PC-3 (cell line): ENCODE measurements at places on chromosomes 7 and 10. TPM values are rescaled to one million over a fixed set of nuclear protein-coding genes. Genes with fewer than 3 reads are reported as not detected.
A peak's percentile ranks its signal among the peaks of the same experiment; 100 is the strongest.

DNA sequence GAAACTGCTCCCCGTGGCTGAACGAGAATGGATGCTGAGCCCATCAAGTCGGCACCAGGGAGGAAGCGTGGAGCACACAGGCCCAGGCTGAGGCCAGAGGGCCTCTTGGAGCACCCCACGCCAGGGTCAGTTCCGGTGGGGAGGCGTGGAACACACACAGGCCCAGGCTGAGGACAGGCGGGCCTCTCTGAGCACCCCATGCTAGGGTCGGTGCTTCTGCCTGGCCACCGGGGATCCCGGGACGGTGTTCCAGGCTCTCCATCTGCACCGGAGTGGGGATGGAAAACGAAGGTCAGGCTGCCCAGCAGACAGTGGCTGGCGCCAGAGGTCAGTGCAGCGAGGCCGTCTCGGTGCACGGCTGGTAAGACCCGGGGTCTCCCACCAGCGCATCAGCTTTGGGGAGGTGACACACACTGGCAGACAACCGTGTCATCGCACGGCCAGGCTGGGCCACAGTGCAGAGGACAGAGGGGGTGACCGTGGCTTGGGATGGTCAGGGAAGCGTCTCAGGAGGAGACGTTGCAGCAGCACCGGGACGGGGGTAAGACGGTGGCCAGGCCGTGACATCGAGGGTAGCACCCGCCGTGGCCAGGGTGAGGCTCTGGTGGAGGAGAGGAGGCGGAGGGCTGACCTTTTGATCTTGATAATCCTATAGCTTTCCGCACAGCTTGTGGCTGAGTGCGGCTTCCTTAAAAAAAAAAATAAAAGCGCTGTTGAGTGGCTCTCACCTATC, 203.9 kb downstream of the ELFN1 start:
- H3K27me3 ChIP-seq = no peaks in the 10 kb centered on the region
- H3K27ac ChIP-seq = no peak overlapping the region
- H3K36me3 ChIP-seq = no peaks in the 10 kb centered on the region; the same call in 1 of the 2 replicates
- no peak for DNase-seq

- no peak overlapping the region for H3K4me3 ChIP-seq
- H3K4me1 ChIP-seq = peaks cover 16% of the 10 kb centered on the region
- peak overlapping the region; percentile 28 for H3K27ac ChIP-seq
- no peaks in the 10 kb centered on the region for H3K36me3 ChIP-seq
- no peaks in the 10 kb centered on the region for H3K27me3 ChIP-seq
These were observed 19.4 kb upstream of the PDCD4 start for GRCh38 chr10:110852255-110852896.

DNA sequence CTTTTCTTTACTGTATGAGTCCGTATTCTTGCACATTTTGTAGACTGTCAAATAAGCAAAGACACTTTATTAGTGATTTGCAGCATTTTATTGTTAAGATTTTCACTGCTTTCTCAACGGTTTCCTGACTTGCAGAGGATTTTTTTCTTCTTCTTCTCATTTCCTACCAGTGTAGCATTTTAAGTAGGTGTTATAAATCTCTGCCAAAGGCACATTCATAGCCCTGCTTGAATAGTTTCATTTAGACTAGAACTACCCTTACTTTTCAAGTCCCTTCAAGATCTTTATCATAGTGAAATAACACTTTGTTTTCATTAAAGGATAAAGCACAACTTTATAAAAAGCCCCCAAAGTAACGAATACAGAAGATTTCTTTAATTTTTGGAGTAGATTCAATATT, 271.4 kb downstream of the TSPAN12 start:
- no peak for DNase-seq
- H3K4me1 ChIP-seq = no peaks in the 10 kb centered on the region
- H3K4me3 ChIP-seq = no peak overlapping the region
- no peaks in the 10 kb centered on the region for H3K36me3 ChIP-seq
- H3K27me3 ChIP-seq = no peaks in the 10 kb centered on the region
- H3K27ac ChIP-seq = no peak overlapping the region

DNA sequence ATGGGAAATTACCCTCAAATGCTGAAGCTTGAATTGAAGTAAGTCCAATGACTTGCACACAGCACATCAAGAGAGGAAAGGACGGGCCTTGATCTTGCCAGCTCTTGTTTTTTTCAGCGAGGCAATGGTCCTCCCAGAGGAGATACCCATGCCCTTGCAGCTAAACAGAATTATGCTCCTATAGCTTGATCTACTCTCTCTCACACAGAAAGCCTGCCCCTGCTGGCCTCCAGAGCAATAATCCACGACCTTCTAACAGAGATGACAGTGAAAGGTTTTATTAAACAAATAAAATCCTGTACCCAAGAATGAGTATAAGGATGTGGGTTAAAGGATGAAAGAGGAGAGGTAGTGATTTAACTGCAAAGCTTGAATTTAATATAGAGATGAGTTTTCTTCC, 268.0 kb downstream of the ADRA2A start:
- H3K27me3 ChIP-seq = no peaks in the 10 kb centered on the region
- no peak overlapping the region for H3K4me3 ChIP-seq
- no peak overlapping the region for H3K27ac ChIP-seq
- H3K36me3 ChIP-seq = no peaks in the 10 kb centered on the region
- H3K4me1 ChIP-seq = no peaks in the 10 kb centered on the region
- DNase-seq = no peak

DNA sequence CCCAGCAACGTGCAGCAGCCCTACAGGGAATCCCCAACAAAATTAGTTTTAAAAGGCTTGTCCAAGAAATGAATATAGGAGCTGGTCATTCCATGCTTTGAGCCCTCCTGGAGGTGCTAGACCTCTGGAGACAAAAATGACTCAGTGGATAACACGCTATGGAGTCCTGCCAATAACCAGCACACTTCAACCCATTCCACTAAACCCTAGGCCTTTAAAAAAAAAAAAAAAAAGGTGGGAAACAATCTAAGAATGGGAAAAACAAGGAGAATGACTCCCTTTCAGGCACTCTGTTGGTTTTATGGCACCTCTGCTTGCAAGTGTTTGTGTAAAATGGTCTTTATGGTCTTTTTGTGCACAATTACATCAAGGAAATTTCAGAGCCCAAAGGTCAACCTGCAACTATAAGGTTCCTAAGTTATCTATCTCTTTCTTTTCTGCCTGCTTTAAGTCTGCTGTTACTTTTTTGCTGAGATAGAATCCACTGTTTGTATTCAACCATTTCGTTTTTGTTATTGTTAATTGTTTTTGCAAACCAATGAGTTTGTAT, 21.3 kb downstream of the AVL9 start:
- no peak overlapping the region for H3K4me3 ChIP-seq
- H3K27ac ChIP-seq = no peak overlapping the region
- H3K4me1 ChIP-seq = no peaks in the 10 kb centered on the region
- no peak for DNase-seq
- peaks cover 66% of the 10 kb centered on the region for H3K36me3 ChIP-seq

DNA sequence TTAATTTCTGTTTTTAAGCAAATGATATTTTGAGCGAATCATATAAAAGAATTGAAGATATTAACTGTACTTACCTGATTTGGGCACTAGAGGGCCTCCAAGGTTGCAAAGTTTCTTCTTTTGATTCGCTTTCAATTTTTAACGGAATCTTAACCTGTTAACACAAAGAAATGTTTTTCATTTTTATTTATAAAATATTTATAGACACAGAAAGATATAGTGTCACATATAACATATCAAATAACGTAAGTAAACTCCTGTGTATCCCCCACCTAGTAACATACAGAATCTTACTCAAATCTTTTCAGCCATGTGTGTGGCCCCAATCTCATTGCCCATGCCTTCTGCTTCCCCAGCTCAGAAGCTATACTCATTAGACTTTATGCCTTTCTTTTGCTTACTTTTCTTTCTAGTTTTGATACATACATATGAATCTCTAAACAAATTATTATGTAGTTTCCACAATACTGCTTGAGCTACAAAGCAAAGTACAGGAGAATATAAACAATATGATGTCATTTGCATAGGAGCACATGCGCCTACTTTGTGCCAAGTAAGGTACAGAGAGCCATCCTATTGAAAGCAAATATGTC, 49.5 kb upstream of the ZPBP start:
- H3K36me3 ChIP-seq = no peaks in the 10 kb centered on the region
- no peak overlapping the region for H3K4me3 ChIP-seq
- H3K27me3 ChIP-seq = peaks cover 16% of the 10 kb centered on the region

DNA sequence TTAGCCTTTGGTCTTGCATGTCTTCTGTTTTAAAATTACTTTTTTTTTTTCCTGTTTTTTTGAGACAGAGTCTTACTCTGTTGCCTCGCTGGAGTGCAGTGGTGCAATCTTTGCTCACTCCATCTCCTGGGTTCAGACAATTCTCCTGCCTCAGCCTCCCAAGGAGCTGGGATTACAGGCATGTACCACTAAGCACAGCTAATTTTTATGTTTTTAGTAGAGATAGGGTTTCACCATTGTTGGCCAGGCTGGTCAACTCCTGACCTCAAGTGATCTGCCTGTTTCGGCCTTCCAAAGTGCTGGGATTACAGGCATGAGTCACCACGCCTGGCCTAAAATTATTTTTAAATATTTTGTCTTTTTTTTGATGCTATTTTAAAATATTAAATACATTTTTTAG, 38.5 kb downstream of the MLLT10 start:
- H3K27me3 ChIP-seq = no peaks in the 10 kb centered on the region
- no peak for DNase-seq
- no peak overlapping the region for H3K4me3 ChIP-seq
- H3K36me3 ChIP-seq = no peaks in the 10 kb centered on the region

DNA sequence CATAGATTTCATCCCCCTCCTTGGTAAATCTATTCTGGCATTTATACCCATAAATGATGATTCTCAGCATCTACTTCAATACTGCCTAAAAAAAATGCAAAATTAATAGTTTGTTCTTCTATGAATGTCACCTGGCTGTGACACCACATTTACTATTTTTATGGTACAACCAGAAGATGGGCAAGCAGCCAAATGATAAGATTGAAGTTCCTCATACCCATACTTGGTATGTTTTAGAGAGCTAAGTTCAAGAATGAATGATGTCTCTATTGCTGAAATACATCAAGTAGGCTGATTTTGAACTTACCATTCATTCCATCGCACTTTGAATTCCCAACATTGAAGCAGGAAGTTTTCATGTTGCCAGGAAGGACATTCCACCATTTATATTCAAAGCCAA, 134.2 kb downstream of the ELAPOR2 start:
- H3K27ac ChIP-seq = no peak overlapping the region
- no peaks in the 10 kb centered on the region for H3K27me3 ChIP-seq
- DNase-seq = no peak
- H3K4me1 ChIP-seq = no peaks in the 10 kb centered on the region
- H3K4me3 ChIP-seq = no peak overlapping the region

DNA sequence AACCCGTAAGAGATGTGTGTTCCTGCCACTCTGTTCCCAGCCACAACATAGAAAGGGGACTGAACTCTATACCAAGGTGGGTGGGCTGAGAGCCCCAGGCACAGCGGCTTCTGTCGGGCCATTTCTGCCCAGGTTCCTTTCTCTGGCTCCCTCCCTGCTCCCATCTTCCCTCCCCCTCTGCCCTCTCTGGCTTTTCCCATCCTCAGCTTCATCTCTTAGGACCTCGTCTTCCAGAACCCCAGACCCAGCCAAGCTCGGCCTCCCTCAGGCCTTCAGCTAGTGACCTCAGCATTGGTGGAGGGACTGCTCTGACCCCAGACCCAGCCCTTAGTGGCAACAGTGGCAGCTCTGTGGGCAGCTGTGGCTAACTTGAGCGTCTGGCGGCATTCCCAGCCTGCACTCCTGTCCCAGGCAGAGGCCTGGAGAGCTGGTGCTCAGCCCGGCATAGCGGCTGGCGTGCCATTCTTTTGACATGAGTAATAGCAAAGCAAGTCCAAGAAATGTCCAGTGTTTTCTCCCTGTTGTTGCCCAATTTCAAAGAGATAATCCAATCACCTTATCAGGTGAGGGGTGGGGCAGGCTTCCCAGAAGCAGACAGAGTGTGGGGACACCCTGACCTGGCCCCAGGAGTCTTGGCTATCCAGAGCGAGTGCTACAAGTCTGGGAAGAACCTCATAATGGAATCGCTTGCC, 15.9 kb downstream of the PTPRE start:
- H3K27ac ChIP-seq = peak overlapping the region; percentile 41
- H3K27me3 ChIP-seq = no peaks in the 10 kb centered on the region
- H3K4me3 ChIP-seq = no peak overlapping the region
- peak; percentile 83 for DNase-seq

- no peak for DNase-seq
- peaks cover 24% of the 10 kb centered on the region for H3K4me1 ChIP-seq
- H3K36me3 ChIP-seq = peaks cover 12% of the 10 kb centered on the region
- H3K27me3 ChIP-seq = no peaks in the 10 kb centered on the region
These were observed 8.8 kb downstream of the MAFK start for GRCh38 chr7:1539181-1539881.

DNA sequence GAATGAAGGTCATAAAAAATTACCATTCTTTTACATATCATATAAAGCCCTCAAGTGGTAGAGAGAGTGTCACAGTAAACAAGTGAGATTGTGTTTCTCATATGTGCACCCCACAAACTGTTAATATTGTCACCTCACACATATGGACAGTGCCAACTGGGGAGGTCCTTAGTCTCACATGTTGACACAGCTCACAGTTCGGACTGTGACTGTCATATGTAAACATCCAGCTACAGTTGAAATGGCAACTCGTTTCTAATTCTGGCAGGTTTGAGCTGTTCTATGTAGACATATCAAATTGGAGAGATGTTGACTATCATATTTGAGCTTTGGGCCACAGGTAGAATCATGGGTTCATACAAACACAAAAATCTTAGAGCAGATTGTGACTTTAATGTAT, 39.4 kb upstream of the ZNF107 start:
- H3K4me1 ChIP-seq = no peaks in the 10 kb centered on the region
- no peaks in the 10 kb centered on the region for H3K27me3 ChIP-seq
- H3K36me3 ChIP-seq = no peaks in the 10 kb centered on the region
- H3K4me3 ChIP-seq = no peak overlapping the region
- no peak overlapping the region for H3K27ac ChIP-seq

GRCh38 chr10:70963271-70963670, 74.9 kb upstream of the PCBD1 start:
- H3K4me3 ChIP-seq = no peak overlapping the region
- peaks cover 3% of the 10 kb centered on the region; the same call in 1 of the 2 replicates for H3K4me1 ChIP-seq
- H3K27me3 ChIP-seq = peaks cover 13% of the 10 kb centered on the region; the same call in 1 of the 2 replicates
- no peaks in the 10 kb centered on the region for H3K36me3 ChIP-seq

- no peak for DNase-seq
- no peak overlapping the region for H3K4me3 ChIP-seq
- H3K27ac ChIP-seq = no peak overlapping the region
- peaks cover 2% of the 10 kb centered on the region; the same call in 1 of the 2 replicates for H3K36me3 ChIP-seq
- no peaks in the 10 kb centered on the region for H3K27me3 ChIP-seq
These were observed 7.8 kb downstream of the C1GALT1 start for GRCh38 chr7:7190142-7190541.

GRCh38 chr7:21616796-21617436, 74.1 kb downstream of the DNAH11 start:
- H3K36me3 ChIP-seq = no peaks in the 10 kb centered on the region
- peak; percentile 83 for DNase-seq
- peak overlapping the region; percentile 51 for H3K27ac ChIP-seq
- 0 out of 2 replicates have a peak overlapping the region, but pooled peaks have one; percentile 9 for H3K4me3 ChIP-seq

Gene C10orf62
- total RNA-seq = not detected in 2 replicates

Gene AGFG2
- 16.9 and 18.2 TPM in 2 replicates for total RNA-seq

Gene SEPTIN7
- 121 and 147 TPM in 2 replicates for total RNA-seq

Gene LOXL4
- total RNA-seq = 7.8 and 8.2 TPM in 2 replicates

Gene VWDE
- 5.5 and 7.7 TPM in 2 replicates for total RNA-seq

Gene ASB10
- total RNA-seq = not detected in 2 replicates
